Ascending aorta (tissue), 2 donors: ENCODE measurements at places on chromosomes 7 and 10. TPM values are rescaled to one million over a fixed set of nuclear protein-coding genes. Genes with fewer than 3 reads are reported as not detected.

Gene OR2A1
- not detected for total RNA-seq

Gene PIK3AP1
- total RNA-seq: 5.9 TPM

Gene TRPV6
- not detected for total RNA-seq

- no peaks in the 10 kb centered on the region for H3K4me1 ChIP-seq
- no peak overlapping the region for H3K27ac ChIP-seq
- H3K36me3 ChIP-seq: no peaks in the 10 kb centered on the region
- H3K27me3 ChIP-seq: no peaks in the 10 kb centered on the region
- no peak for DNase-seq
Observed at GRCh38 chr10:47349941-47350371, 1.8 kb downstream of the RBP3 start.

DNA sequence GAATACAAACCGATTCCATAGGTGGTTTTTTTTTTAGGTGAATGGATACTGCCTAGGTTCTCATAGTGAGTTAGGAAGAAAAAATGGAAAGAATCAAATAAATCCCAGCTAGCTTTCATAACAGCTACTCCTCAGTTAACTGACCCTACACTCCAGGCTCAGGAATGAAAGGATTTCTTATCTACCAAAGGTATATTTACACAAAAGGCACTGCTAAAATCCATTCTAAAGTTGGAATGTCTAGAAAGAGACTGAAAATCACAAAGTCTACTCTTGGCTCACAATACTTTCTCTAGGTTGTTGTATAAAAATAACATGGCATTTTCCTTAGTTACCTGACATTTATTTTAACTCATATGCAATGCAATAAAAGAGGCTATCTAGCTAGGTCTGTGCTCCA is 375.2 kb downstream of the MAGI2 start:
- no peaks in the 10 kb centered on the region for H3K27me3 ChIP-seq
- no peaks in the 10 kb centered on the region for H3K36me3 ChIP-seq
- H3K4me1 ChIP-seq: no peaks in the 10 kb centered on the region
- H3K4me3 ChIP-seq: no peak overlapping the region
- H3K27ac ChIP-seq: no peak overlapping the region
- DNase-seq: no peak

GRCh38 chr7:452791-453455 is 66.7 kb downstream of the PDGFA start:
- H3K27ac ChIP-seq: no peak overlapping the region
- no peaks in the 10 kb centered on the region for H3K27me3 ChIP-seq
- peaks cover 22% of the 10 kb centered on the region for H3K4me1 ChIP-seq
- H3K36me3 ChIP-seq: no peaks in the 10 kb centered on the region
- H3K4me3 ChIP-seq: no peak overlapping the region

GRCh38 chr7:48289656-48290055 is 118.4 kb downstream of the ABCA13 start:
- H3K4me1 ChIP-seq: no peaks in the 10 kb centered on the region
- H3K27ac ChIP-seq: no peak overlapping the region
- no peak overlapping the region for H3K4me3 ChIP-seq
- no peaks in the 10 kb centered on the region for H3K27me3 ChIP-seq

DNA sequence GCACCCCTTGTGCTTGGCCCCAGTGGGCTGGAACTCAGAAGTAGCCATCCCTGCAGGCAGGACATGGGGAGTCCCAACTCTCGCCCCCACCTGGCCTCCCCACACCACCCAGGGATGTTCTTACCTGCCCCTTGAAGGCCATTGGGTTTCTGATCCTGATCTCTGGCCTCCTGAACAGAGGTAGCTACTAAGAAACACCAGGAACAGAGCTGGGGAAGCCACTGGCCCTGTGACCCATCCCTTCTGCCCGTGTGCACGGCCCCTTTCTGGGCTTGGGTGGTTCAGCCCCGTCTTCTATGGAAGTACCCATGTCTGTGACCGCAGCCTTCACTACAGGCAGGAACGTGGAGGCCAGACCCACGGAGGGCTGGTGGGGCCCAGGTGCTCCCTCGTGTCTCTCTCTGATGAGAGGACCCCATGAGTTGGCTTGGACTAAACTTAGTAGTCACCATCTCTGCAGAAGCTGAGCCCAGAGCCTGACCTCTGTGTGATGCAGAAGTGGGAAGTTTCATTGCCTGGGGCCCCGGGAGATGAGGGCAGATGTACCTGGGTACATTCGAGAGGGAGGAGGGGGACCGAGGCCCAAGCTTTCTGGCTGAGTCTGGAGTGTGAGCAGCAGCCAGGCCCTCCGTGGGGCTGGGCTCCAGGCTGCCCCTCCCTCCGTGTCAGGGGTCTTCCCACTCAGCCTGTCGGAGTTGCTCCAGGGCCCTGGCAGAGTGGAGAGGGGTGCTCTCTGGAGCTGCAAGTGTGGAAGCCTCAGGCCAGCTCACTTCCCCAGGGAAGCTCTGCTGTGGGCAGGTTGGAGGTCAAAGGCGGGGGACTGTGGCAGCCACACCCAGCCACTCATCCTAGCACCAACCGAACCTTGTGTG is 81.0 kb downstream of the MKI67 start:
- no peaks in the 10 kb centered on the region for H3K36me3 ChIP-seq
- no peak overlapping the region for H3K4me3 ChIP-seq
- no peak overlapping the region for H3K27ac ChIP-seq

DNA sequence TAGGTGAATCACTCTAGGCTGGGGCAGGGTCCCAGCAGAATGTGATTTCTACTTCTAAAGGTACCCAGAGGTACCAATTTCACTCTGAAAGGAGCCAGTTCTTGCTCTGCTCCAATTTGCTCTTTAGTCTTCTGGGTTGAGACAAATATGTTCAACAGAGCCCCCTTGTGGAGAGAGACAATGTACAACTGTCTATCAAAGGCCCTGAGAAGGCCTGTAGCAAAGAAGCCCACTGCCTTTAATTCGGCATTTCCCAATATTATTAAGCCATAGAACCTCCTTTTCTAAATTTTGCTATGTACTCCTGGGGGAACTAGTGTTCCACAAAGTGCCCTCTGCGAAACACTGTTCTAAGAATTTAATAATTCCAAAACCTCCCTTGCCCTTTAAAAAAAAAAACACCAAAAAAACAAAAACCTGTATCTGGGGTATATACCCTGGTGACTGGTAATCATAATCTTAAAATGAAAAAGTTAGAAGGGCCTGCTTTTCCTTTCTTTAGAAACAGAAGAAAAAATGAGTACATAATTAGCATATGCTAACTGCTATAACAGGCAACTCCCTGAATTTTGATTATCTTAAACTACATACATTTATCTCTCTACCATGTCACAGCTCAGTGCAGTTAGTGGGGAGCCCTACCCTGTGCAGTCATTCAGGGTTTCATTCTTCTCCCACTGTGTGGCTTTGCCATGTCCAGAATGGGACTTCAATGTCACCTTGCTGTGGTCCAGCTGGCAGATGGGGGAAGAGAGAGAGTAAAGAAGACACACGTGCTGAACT is 160.9 kb upstream of the BMPER start:
- H3K27me3 ChIP-seq: no peaks in the 10 kb centered on the region
- H3K27ac ChIP-seq: no peak overlapping the region
- no peak for DNase-seq
- H3K36me3 ChIP-seq: no peaks in the 10 kb centered on the region

GRCh38 chr7:145151676-145152075 is 315.8 kb upstream of the TPK1 start:
- no peak for DNase-seq
- H3K36me3 ChIP-seq: no peaks in the 10 kb centered on the region
- H3K27me3 ChIP-seq: no peaks in the 10 kb centered on the region
- H3K4me1 ChIP-seq: no peaks in the 10 kb centered on the region
- H3K4me3 ChIP-seq: no peak overlapping the region

- no peaks in the 10 kb centered on the region for H3K27me3 ChIP-seq
- peaks cover 1% of the 10 kb centered on the region for H3K4me1 ChIP-seq
- no peak for DNase-seq
- no peak overlapping the region for H3K4me3 ChIP-seq
Observed at GRCh38 chr10:3287572-3288445, 115.2 kb upstream of the PITRM1 start.

DNA sequence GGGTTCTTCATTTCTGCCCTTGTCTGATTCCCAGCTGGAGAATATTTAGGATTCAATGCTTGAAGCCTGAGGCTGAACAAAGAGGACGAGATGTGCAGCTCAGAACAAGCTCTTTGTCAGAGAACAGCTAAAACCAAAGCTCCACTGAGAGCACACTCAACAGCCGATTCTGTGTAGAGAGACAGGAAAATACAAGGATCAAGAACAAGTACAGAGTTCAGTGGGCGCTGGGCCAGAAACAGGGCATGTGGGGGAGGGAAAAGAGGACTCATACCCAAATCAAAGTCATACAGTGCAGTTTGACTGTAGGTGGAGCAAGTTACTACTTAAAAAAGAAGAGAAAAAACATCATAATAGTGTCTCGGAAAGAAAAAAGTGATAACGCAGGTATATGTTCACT is at the start of gene AGMO:
Gene AGMO (minus strand): TSS at position 181 of the 400 bp plus-strand sequence.
- peak within 1 kb of the TSS; percentile 63 for H3K27ac ChIP-seq
- peaks cover 9% of the 10 kb centered on the region for H3K4me1 ChIP-seq
- H3K27me3 ChIP-seq: no peaks in the 10 kb centered on the region
- no peaks in the 10 kb centered on the region for H3K36me3 ChIP-seq
- peak within 1 kb of the TSS; percentile 16 for H3K4me3 ChIP-seq
- peak; percentile 64 for DNase-seq

- no peak overlapping the region for H3K27ac ChIP-seq
- H3K4me3 ChIP-seq: no peak overlapping the region
- no peaks in the 10 kb centered on the region for H3K27me3 ChIP-seq
- no peaks in the 10 kb centered on the region for H3K4me1 ChIP-seq
- no peak for DNase-seq
Observed at GRCh38 chr10:121080281-121080891, 229.2 kb downstream of the WDR11 start.

- no peak for DNase-seq
- H3K4me3 ChIP-seq: no peak overlapping the region
- no peak overlapping the region for H3K27ac ChIP-seq
- H3K27me3 ChIP-seq: no peaks in the 10 kb centered on the region
- H3K36me3 ChIP-seq: no peaks in the 10 kb centered on the region
Observed at GRCh38 chr7:26995666-26996065, 100.1 kb downstream of the HOXA1 start.

DNA sequence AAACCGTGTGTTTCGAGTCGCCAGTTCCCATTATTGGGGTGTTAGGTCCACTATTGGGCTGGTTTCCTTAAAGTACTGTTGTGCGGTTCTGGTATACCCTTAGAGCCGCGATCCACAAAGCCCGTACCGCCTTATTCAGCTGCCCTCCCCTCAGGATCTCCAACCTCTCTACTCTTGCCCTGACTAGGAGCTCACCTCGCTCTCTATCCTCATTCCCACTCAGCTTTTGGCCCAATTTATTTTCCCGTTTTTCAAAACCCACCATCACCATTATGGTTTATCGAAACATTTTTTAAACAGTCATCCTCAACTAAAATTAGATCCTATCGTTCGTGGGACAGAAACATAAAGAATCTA is 461 bp upstream of the ETV1 start:
- H3K27ac ChIP-seq: peak overlapping the region; percentile 91
- H3K4me3 ChIP-seq: peak overlapping the region; percentile 79
- no peaks in the 10 kb centered on the region for H3K36me3 ChIP-seq
- peaks cover 6% of the 10 kb centered on the region for H3K4me1 ChIP-seq
- H3K27me3 ChIP-seq: no peaks in the 10 kb centered on the region

GRCh38 chr10:9015447-9015846 is 961.0 kb downstream of the GATA3 start:
- H3K36me3 ChIP-seq: no peaks in the 10 kb centered on the region
- DNase-seq: no peak
- H3K27ac ChIP-seq: no peak overlapping the region
- H3K27me3 ChIP-seq: no peaks in the 10 kb centered on the region
- H3K4me3 ChIP-seq: no peak overlapping the region

- no peak overlapping the region for H3K27ac ChIP-seq
- no peaks in the 10 kb centered on the region for H3K4me1 ChIP-seq
- no peak overlapping the region for H3K4me3 ChIP-seq
- DNase-seq: no peak
Observed at GRCh38 chr7:100360135-100360854, 2.4 kb downstream of the PILRB start.

- H3K27me3 ChIP-seq: no peaks in the 10 kb centered on the region
- no peak for DNase-seq
- H3K36me3 ChIP-seq: no peaks in the 10 kb centered on the region
- no peak overlapping the region for H3K27ac ChIP-seq
Observed at GRCh38 chr10:99369551-99369950, 40.4 kb downstream of the CNNM1 start.

DNA sequence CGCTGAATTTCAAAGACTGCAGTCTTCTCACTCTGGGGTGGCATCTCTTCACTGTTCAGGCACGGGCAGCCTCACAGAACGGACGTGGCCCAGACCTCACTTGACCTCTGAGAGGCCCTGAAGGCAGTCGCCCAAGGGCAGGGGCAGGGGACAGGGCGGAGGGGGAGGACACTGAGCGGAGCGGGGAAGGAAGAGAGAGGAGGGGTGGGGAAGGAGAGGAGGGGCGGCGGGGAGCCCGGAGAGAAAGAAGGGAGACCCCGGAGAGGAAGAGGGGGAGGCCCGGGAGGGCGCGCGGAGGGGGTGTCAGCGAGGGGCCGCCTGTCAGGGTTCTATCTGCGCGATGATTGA is 58.7 kb upstream of the COMTD1 start:
- no peaks in the 10 kb centered on the region for H3K36me3 ChIP-seq
- peaks cover 11% of the 10 kb centered on the region for H3K4me1 ChIP-seq
- H3K27ac ChIP-seq: peak overlapping the region; percentile 94
- DNase-seq: no peak

DNA sequence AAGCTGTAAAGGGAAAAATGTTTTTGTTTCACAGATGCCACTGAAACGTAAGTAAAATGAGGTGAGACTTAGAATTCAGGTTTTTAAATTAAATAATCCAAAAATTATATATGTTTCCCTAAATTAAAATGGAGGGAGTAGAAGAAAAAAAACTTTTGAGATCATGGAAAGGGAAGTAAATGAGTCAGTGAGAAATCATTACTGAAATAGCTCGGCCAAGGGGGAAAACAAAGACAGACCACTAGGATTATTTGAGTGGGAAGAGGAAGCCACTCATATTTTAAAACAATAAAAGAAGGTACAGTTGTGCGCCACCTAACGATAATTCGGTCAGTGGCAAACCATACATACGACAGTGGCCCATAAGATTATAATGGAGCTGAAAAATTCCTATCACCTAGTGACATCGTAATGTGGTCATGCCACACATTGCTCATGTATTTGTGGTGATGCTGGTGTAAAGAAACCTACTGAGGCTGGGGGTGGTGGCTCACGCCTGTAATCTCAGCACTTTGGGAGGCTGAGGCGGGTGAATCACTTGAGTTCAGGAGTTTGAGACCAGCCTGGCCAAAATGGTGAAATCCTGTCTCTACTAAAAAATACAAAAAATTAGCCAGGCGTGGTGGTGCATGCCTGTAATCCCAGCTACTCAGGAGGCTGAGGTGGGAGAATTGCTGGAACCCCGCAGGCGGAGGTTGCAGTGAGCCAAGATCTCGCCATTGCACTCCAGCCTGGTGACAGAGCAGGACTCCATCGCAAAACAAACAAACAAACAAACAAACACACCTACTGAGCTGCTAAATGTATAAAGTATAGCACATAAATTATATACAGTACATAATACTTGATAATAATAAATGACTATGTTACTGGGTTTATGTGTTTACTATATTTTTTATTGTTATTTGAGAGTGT is 64.7 kb downstream of the MKX start:
- no peak for DNase-seq
- no peaks in the 10 kb centered on the region for H3K27me3 ChIP-seq
- peak overlapping the region; percentile 15 for H3K27ac ChIP-seq
- no peak overlapping the region for H3K4me3 ChIP-seq
- H3K36me3 ChIP-seq: no peaks in the 10 kb centered on the region

GRCh38 chr10:86313621-86314041 is 53.0 kb downstream of the GRID1 start:
- no peaks in the 10 kb centered on the region for H3K36me3 ChIP-seq
- no peak overlapping the region for H3K4me3 ChIP-seq
- H3K27me3 ChIP-seq: no peaks in the 10 kb centered on the region
- H3K4me1 ChIP-seq: no peaks in the 10 kb centered on the region
- DNase-seq: peak; percentile 34
- H3K27ac ChIP-seq: no peak overlapping the region
